Uterine smooth muscle cell (primary cell): ENCODE measurements at places on chromosomes 1 and 21. TPM values are rescaled to one million over a fixed set of nuclear protein-coding genes. Genes with fewer than 3 reads are reported as not detected.

Gene CCDC185
- total RNA-seq, result not detected in 2 replicates

Gene KCNA10
- total RNA-seq, result not detected in 2 replicates

Gene SOAT1
- 41.1 and 51.5 TPM in 2 replicates for total RNA-seq

Gene RNPC3
- total RNA-seq, result 4.7 and 5.2 TPM in 2 replicates

Gene APOBEC4
- total RNA-seq, result not detected in 2 replicates

Gene ASAP3
- 23.6 and 50.6 TPM in 2 replicates for total RNA-seq

Gene ELAVL4
- total RNA-seq, result not detected in 2 replicates

Gene GBP3
- 22.4 and 28.1 TPM in 2 replicates for total RNA-seq

Gene TACSTD2
- 0.11 and 0.12 TPM in 2 replicates for total RNA-seq

Gene UBL4B
- total RNA-seq, result not detected in 2 replicates

Gene RBM11
- total RNA-seq, result 0.12 and 0.44 TPM in 2 replicates

Gene GJA8
- total RNA-seq, result not detected in 2 replicates

Gene PRKAA2
- 5.1 and 5.6 TPM in 2 replicates for total RNA-seq

Gene CYP4A22
- total RNA-seq, result not detected in 2 replicates

Gene GPR52
- 0.89 and 1.1 TPM in 2 replicates for total RNA-seq

Gene RHOU
- 2.1 and 2.4 TPM in 2 replicates for total RNA-seq

Gene S100A14
- 0.22 TPM in 1 of 2 replicates, not detected in the other for total RNA-seq

Gene SYT14
- total RNA-seq, result 3.3 and 4.4 TPM in 2 replicates

Gene FBXO28
- total RNA-seq, result 28.1 and 44.8 TPM in 2 replicates

Gene DTL
- total RNA-seq, result 6.9 and 21.2 TPM in 2 replicates

Gene KCNE2
- not detected in 2 replicates for total RNA-seq

Gene OR2T4
- total RNA-seq, result not detected in 2 replicates

Gene CCSAP
- 8.2 and 12.7 TPM in 2 replicates for total RNA-seq

Gene S100A3
- total RNA-seq, result 2.2 and 3.3 TPM in 2 replicates

Gene S1PR1
- 11.0 and 12.2 TPM in 2 replicates for total RNA-seq

Gene PDE4B
- 19.4 and 19.7 TPM in 2 replicates for total RNA-seq

Gene SAMD13
- total RNA-seq, result 0.25 and 0.77 TPM in 2 replicates

Gene SYTL1
- 0.11 and 0.37 TPM in 2 replicates for total RNA-seq

Gene TNFRSF14
- 16.5 and 35.4 TPM in 2 replicates for total RNA-seq

Gene LGR6
- total RNA-seq, result not detected in 2 replicates

Gene KLF17
- total RNA-seq, result under 0.01 TPM in 2 replicates

Gene B3GALT2
- under 0.01 and 0.12 TPM in 2 replicates for total RNA-seq

Gene ZSCAN20
- total RNA-seq, result 13.2 and 14.2 TPM in 2 replicates

Gene U2AF1
- total RNA-seq, result 29.1 and 39.6 TPM in 2 replicates

Gene SYNC
- total RNA-seq, result 44.3 and 74.7 TPM in 2 replicates

Gene TAL1
- total RNA-seq, result 0.11 TPM in 1 of 2 replicates, not detected in the other

Gene LCE3D
- not detected in 2 replicates for total RNA-seq

Gene PODN
- 5.6 and 35.1 TPM in 2 replicates for total RNA-seq

Gene CHIA
- total RNA-seq, result not detected in 2 replicates

Gene FAM72A
- total RNA-seq, result 3.0 and 5.5 TPM in 2 replicates

Gene TEDDM1
- total RNA-seq, result not detected in 2 replicates

Gene MAP3K21
- 1.7 and 2.5 TPM in 2 replicates for total RNA-seq

Gene NMNAT2
- total RNA-seq, result 0.50 and 1.00 TPM in 2 replicates

Gene S100A9
- total RNA-seq, result not detected in 2 replicates

Gene CRABP2
- 17.0 and 21.5 TPM in 2 replicates for total RNA-seq

Gene SIPA1L2
- total RNA-seq, result 0.44 and 2.1 TPM in 2 replicates

Gene DISP3
- total RNA-seq, result under 0.01 TPM in 2 replicates

Gene KIF2C
- total RNA-seq, result 21.6 and 87.8 TPM in 2 replicates

Gene CD84
- not detected in 2 replicates for total RNA-seq

Gene CFHR5
- total RNA-seq, result not detected in 2 replicates

Gene STX12
- 45.5 and 52.7 TPM in 2 replicates for total RNA-seq

Gene GTF2B
- total RNA-seq, result 44.1 and 45.4 TPM in 2 replicates

Gene PTAFR
- total RNA-seq, result 0.12 and 0.33 TPM in 2 replicates

Gene SPRR2A
- not detected in 2 replicates for total RNA-seq

Gene BCAN
- 0.11 TPM in 1 of 2 replicates, not detected in the other for total RNA-seq

Gene IL20
- total RNA-seq, result 0.12 TPM in 1 of 2 replicates, not detected in the other
